Caki2 (cell line): ENCODE measurements at places on chromosomes 3 and 15. TPM values are rescaled to one million over a fixed set of nuclear protein-coding genes. Genes with fewer than 3 reads are reported as not detected.

DNA sequence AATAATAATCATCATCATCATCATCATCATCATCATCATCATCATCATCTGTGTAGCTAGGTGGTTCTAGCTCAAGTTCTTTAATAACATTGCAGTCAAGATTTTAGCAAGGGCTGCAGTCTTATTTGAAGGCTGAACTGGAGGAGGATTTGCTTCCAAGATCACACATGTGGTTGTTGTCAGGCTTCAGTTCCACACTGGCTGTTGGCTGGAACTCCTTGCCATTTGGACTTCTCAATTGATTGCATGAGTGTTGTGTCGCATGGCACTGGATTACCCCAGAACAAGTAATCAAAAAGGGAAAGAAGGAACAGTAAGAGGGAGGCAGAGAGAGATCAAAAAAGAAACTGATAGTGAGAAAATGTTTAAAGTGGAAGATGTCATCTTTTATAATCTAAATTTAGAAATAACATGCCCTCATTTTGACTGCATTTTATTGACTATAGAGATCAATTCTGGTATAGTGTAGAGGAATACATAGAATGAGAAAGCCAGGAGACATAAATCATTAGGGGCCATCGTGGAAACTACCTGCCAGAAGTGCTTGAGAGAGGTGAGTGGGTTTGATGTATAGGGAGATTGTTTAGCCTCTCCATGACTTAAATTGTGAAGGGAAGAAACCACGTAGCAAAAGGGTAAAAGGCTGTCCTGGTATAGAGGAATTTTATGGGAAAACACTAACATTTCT lies 346.6 kb upstream of the RBMS3 start:
- DNase-seq = no peak

The SERP1 gene
- total RNA-seq = 161 and 222 TPM in 2 replicates

GRCh38 chr15:69074843-69075224 lies 60.3 kb downstream of the NOX5 start:
- DNase-seq = no peak

The TMIE gene
- total RNA-seq = not detected in 2 replicates

DNA sequence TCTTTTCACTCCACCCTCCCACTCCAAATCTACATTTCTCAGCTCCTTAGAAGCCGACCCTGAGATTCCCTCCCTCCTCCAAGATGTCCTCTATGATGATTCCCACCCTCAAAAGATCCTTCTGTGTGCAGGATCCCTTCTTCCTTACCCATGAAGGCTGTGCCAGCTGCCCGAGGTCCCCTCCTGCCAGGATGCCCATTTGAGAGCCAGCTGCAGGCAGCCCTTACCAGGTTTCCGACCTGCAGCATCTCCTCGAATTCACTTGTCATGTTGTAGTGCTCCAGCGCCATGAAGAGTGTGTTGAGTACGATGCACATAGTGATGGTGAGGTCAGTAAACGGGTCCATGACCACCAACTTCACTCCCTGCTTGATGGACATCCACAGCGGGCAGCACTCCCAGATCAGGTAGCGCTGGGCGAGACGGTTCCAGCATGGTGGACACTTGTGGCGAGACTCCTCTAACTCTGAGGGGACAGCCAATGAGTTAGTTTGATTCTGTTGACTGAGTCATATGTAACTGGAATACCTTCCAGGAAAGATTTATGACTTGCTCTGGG lies 51.9 kb downstream of the SCN5A start:
- DNase-seq = no peak

DNA sequence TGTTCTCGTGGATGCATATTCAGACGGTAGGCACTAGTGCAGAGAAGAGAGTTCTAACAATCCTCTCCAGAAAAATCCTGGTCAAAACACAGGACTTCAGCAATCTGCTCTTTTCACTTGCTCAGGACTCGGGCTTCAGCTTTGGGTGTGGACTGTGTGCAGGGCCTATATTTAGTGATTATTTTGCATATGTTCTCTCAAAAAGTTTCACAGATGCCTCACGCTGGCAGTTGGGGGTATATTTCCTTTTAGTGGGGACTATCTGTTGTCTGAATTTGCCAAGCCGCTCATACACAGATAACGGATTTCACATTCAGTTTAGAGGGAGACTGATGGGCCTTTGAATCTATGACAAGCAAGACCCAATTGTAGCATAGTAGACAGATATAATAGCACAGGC lies 54.4 kb upstream of the LRRN1 start:
- no peak for DNase-seq

GRCh38 chr15:70451821-70452653 lies 311.3 kb downstream of the UACA start:
- DNase-seq = no peak

- DNase-seq = peak; percentile 20
These were observed 256.0 kb upstream of the STAC start for GRCh38 chr3:36124118-36124796.

The CD86 gene
- total RNA-seq = not detected in 2 replicates

- DNase-seq = no peak
These were observed 2.9 kb upstream of the STRIT1 start for GRCh38 chr3:155296413-155296812.

GRCh38 chr3:71628522-71628921 lies 45.0 kb upstream of the FOXP1 start:
- no peak for DNase-seq

- no peak for DNase-seq
These were observed 174.5 kb upstream of the WNT5A start for GRCh38 chr3:55661571-55661970.

GRCh38 chr3:71503525-71504249 lies 79.8 kb downstream of the FOXP1 start:
- DNase-seq = peak; percentile 51

The HGD gene
- total RNA-seq = 73.3 and 81.7 TPM in 2 replicates

The FMN1 gene
- 1.4 and 23.8 TPM in 2 replicates for total RNA-seq

- DNase-seq = no peak
These were observed 30.0 kb upstream of the SLC41A3 start for GRCh38 chr3:126113733-126114442.

DNA sequence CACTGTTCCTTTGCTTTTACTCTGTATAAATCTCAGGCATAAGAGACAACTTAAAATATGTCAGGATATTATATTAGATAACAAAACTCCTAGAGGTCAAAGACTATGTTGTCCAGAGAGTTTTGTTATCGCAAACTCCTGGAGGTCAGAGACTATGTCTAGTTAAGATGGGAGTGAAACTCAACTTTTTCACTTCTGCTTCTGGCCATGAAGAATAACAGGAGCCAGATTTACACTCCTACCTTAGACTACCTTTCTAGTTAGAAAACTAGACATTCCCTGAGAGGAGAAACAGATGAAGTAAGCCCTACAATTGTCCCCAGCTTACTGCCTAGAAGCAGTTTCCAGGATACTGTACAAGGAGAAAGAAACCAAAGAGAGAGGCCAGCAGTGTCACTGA lies 255.4 kb upstream of the UBE2E1 start:
- DNase-seq = no peak

DNA sequence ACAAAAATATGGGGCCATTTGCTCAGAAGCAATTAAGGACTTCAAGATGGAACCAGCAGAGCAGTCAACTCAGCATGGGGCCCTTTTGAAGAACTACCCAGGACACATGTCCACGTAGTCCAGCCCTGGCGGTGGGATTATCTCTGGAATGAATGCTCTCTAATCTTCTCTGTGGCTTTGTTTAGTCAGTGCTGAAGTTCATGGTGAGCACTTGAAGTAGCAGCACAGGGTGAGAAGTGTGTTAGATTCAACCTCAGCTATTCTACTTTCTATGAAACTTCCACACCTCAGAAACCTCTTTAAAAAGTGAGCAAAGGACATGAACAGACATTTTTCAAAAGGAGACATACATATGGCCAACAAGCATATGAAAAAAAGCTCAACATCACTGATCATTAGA lies 74.4 kb downstream of the THRB start:
- no peak for DNase-seq

The PIF1 gene
- 13.6 and 17.0 TPM in 2 replicates for total RNA-seq

The FSTL1 gene
- 6.6 and 8.0 TPM in 2 replicates for total RNA-seq

DNA sequence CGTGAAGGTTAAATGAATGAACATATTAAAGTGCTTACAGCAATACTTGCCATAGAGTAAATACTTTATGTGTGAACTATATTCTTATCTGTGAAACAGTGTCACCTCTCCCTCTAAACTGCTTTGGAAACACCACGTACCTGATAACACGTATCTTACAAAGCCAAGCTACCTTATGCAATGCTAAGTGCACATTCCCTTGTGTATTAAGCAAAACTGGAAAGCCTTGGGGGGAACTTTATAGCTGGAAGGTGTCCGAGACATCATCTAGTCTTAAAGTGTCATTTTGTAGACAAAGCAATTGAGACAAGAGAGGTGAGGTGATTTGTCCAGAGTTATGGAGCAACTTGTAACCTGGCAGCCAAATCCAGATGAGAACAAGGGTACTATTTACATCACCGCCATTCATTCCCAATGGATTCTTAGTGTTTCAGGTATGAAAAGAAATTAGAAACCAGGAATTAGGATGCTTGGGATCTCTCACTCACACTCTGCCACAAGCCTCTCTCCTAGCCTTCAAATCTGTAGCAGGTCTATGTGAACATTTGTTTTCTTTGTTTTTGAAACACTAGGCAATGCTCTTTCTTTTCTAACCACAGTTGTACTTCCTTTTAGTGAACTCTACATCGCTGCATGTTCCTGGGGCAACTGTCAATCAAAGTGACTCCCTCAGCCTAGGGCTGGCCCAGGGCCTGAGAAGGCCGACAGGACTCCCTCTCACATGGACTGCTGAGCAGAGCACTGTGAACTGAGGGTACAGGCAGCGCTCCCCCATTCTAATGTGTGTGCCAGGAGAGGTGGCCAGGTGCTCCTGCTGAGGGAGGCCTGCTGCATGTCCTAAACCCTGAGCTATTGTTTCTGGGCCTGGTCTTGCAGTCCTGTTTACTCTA lies 13.9 kb upstream of the MGLL start:
- no peak for DNase-seq

The MRPS11 gene
- total RNA-seq = 70.5 and 85.1 TPM in 2 replicates

- no peak for DNase-seq
These were observed 189.3 kb downstream of the SV2B start for GRCh38 chr15:91289324-91289723.

The SLC6A20 gene
- 0.10 and 0.26 TPM in 2 replicates for total RNA-seq

The NECTIN3 gene
- total RNA-seq = 33.0 and 34.3 TPM in 2 replicates
